Kidney epithelial cell (primary cell): ENCODE measurements at places on chromosomes 12 and 14. TPM values are rescaled to one million over a fixed set of nuclear protein-coding genes. Genes with fewer than 3 reads are reported as not detected.
A peak's percentile ranks its signal among the peaks of the same experiment; 100 is the strongest.

DNA sequence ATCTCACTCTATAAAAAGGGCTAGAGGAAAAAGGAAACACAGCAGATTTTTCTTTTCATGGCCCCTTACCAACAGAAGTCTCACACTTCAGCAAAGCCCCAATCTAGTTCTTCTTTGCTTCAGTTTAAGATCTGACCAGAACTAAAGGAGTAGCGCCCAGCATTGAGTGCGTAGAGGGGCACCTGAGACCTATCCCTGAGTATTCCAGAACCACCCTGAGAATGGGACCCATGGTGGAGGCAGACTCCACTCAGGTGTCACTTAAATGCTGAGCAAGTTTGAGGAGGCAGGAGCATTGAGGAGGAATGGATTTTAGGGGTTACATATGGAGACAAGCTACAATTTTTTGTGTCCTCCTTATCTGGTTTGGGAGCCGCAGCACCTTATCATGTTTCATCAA is 1.8 kb upstream of the HOXC11 start:
- DNase-seq: no peak

Gene ANKRD33
- total RNA-seq: not detected in 2 replicates

DNA sequence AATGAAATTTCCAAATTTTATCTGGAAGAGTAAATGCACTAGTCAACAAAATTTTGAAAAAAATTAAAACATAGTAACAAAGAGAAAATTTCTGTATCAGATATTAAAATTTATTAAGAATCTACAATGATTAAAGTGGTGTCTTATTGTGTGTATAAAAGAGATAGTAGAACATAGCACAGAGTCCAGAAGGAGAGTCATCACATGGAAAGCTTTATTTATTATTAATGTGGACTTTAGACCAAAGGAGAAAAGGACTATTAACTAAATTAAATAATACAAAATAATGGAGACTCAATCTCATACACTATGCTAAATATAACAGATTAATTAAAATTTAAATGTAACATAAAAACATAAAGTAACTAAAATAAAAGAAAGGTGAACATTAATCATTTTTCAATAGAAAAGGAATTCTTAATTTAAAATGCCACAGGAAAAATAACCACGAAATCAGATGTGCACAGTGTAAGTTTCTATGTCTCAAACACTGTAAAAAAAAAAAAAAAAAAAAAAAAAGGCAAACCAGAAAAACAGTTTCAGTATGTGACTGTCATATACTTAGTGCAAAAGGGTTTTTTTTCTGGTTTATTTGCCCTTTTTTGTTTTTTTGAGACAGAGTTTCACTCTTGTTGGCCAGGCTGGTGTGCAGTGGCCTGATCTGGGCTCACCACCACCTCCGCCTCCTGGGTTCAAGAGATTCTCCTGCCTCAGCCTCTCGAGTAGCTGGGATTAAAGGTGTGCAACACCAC is 95.4 kb downstream of the MYF5 start:
- no peak for DNase-seq

Gene CLEC1A
- total RNA-seq: 0.04 TPM in 1 of 2 replicates, not detected in the other

- no peak for DNase-seq
These were observed 29.0 kb downstream of the STK38L start for GRCh38 chr12:27273114-27273513.

Gene TAS2R42
- not detected in 2 replicates for total RNA-seq

DNA sequence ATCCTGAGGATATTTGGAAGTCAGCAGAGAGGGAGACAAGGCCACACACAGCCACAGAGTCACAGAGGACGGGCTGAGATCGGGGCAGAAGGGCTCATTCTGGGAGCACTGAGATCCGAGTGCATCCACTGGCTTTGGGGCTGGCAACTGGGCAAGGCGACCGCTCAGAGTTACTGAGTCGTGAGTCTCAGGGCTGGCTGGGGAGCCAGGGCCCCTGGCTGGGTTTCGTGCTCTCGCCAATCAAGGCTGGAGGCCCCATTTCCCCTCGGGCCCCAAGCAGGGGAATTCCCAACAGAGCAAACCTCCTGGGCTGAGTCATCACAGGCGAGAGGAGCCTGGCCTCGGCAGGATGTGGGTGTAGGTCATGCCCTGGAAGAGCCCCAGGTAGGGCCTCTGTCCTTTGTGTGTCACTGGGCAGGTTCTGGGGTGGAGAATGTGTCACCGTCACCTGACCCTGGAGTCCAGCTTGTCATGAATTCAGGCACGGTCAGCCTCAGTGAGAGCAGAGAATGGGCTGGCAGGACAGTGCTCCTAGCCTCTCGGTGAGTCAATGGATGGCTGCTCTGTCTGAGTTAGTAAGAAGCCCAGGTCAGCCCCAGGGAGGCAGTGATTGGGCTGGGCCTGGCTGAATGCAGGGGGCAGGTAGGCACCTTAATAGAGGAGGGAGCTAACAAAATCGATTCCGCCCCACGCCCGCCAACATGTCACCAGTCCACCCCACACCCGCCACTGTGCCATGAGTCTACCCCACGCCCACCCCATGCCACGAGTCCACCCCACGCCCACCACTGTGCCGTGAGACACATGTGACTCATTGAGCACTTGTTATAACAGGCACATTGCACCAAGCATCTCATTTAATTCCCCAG is 16.9 kb downstream of the ASB2 start:
- peak; percentile 92 for DNase-seq

DNA sequence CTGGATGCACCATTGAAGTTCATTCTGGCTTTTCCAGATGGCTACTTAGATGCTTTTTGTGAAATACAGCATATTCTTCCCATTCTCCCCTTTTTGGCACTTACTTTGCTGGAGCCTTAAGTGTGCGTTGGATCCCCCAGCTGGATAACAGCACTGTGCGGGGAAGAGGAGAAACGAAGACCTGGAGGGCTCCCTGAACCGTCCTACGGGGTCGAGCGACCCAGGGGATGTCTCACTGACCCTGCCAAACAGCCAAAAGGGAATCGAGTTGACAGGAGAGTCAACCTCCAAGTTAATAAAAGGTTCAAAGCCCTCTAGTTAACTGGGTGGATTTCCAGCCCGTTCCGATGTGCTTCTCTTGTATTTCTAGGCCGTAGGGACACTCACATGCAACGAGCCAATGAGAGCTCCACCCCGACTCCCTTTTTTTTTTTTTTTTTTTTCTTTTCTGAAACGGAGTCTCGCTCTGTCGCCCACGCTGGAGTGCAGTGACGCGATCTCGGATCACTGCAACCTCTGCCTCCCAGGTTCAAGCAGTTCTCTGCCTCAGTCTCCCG is 1.0 kb upstream of the CAMKK2 start:
- DNase-seq: peak; percentile 23

GRCh38 chr12:109830267-109830666 is 2.9 kb downstream of the TRPV4 start:
- no peak for DNase-seq

GRCh38 chr12:50597200-50598195 is 92.7 kb downstream of the DIP2B start:
- DNase-seq: peak; percentile 67

DNA sequence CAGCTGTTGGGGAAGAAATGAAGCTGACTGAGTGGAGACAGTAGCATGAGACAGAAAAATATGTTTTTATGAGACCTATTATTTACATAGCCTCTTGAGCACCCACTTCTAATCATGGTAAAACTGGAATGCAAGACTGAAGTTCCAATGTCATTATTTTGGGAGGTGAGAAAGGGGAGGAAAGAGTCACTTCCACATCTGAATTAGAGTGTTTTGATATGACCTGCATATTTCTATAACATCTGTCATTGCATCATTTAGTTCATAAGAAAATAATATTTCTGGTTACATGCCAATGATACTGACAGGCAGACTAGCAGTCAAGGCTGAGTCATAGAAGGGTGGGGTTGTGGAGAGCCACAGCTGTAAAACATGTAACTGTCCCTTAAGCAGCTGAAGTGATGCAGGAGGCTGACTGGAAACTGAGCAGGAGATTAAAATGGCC is 26.7 kb downstream of the NTN4 start:
- peak; percentile 28 for DNase-seq

DNA sequence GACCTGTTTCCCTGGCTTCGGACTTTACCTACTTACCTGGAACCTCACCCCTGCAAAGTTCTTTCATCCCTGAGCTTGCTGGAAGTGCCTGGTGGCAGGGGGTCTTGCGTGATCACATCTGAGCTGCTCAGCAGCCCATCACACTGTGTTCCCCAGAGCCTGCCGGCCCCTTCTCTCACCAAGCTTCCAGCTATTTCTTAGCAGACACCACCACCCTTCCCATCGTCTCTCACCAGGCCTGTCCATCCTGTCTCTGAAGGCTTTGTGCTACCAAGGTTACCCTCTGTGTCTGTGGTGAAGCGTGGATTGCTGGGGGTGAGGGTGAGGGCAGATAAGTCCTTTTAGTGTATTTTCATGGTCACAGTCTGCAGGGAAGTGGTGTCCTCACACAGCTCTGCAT is 78.8 kb upstream of the NRXN3 start:
- no peak for DNase-seq

GRCh38 chr12:112122823-112123690 is 2.3 kb upstream of the TRAFD1 start:
- DNase-seq: no peak

DNA sequence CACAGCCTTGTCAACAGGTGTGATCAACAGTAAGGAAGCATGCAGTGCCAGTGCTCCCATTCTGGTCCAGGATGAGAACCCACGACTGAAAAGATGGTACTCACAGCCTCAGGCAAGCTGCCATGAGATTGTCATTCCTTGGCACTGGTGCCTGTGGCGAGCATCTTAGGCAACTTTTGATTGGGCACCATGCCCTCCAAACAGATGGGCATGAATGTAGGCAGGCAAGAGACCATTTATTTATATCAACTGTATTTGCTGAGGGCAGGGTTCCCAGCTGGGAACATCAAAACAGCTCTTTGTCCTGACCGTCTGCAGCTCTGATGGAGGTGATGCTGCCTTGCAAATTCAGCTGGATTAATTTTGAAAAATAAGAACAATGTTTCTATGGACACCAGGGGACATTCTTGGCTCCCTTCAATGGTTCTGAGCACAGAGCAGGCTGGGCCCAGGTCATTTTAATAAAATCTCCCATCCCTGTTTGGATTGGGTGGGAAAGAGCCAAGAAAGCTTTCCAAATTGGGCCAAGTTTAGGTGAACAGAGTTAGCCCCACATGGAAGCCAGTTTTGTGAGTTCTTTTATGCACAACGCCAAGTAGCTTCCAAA is 522.5 kb downstream of the RMST start:
- DNase-seq: no peak

- no peak for DNase-seq
These were observed 98.0 kb downstream of the MYRFL start for GRCh38 chr12:69922999-69923398.

Gene KRT77
- not detected in 2 replicates for total RNA-seq

GRCh38 chr14:48398675-48399282 is 723.4 kb upstream of the MDGA2 start:
- DNase-seq: no peak

GRCh38 chr14:50762001-50762930 is 68.7 kb downstream of the NIN start:
- no peak for DNase-seq

DNA sequence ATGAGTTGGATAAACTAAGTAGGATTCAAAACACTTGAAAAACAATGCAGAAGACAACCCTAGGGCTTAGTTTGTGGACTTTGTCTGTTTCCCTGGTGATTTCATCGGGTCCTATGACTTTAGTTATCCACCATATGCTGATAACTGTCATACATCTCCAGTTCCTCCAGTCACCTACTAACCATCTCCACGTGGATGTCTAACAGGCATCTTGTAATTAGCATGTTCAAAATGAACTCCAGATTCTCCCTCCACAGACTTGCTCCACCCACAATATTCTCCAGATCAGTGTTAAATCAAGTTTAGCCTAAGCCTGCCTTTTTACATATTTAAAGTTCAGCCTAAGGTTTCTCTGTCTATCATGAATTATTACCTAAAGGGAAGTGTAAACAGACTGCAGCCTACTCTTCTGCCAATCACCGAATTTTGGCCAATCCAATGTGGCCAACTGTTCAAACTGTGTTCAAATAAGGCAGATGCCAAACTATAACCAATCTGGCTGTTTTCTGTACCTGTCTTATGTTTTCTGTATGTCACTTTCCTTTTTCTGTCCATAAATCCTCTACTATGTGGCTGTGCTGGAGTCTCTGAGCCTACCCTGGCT is 87.1 kb downstream of the PAX9 start:
- no peak for DNase-seq

- no peak for DNase-seq
These were observed 98.3 kb upstream of the HIF1A start for GRCh38 chr14:61596990-61597389.

DNA sequence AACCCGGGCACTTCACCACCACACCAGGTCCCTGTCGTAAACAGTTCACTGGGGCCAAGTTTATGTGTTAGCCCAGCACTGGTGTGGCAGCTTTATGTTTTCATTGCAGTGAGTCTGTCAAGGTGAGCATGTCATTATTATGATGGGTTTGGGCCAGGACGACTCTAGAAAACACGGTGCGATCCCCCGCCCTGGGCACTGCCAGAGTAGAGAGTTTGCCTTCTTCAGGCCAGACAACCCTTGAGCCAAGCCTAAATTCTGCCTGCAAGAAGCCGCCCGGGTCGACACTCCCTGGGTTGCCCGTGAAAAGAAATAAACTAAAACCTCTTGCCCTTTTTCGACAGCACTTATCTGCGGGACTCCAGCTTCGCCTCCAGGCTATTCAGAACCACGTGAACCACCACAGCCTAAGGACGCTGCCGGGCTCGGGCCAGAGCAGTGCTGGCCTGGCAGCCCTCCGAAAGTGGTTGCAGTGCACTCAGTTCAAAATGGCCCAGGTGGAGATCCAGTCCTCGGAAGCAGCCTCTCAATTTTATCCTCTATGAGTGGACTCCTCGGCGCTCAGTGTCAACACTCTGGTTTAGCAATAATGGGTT is 81.8 kb downstream of the PRIMA1 start:
- no peak for DNase-seq

Gene ACTR6
- total RNA-seq: 25.3 and 35.7 TPM in 2 replicates

GRCh38 chr14:100903672-100904185 is at the start of gene RTL1:
TSS of gene RTL1 (minus strand) at chr14:100903722. CDS start at chr14:100884788, 18,934 bp downstream.
- DNase-seq: no peak

Gene RFLNA
- 0.48 and 0.54 TPM in 2 replicates for total RNA-seq

DNA sequence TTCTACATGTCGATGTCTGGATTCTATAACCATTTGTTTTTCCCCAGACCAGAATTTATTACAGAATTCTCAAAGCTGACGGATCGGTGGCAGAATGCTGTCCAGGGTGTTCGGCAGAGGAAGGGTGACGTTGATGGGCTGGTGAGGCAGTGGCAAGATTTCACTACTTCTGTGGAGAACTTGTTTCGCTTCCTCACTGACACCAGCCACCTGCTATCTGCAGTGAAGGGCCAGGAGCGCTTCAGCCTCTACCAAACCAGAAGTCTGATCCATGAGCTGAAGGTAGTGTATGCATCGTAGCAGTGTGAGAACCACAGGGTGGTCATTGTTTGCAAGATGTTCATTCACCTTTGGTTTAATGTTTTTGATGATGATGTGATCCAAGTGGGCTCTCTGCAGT is 124.0 kb downstream of the ESR2 start:
- DNase-seq: no peak
